ENCODE measurements at places on chromosomes 7 and 10.
A peak's percentile ranks its signal among the peaks of the same experiment; 100 is the strongest.

- no peak for DNase-seq
Measured at GRCh38 chr7:50660040-50660829, 95.0 kb upstream of the DDC start.

DNA sequence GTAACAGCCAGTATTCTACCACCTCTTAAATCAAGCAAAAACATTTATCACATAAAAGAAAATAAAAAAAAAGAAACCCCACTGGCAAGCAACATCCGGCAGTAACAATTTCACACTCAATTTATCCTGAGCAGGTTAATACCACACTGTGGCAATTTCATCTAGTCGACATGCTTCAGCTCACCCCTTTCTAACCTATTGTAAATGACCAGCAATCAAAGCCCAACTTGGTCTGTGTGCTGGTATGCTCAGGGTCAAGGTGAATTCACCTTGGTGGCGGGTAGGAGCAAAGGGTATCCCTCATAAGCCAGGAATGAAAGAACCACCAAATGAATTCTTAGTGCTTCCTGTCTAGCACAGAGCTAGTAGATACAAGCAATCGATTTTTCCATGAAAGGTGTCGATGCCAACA lies 109.1 kb upstream of the AFAP1L2 start:
- DNase-seq, result no peak

GRCh38 chr10:1434202-1434601 lies 303.1 kb downstream of the ADARB2 start:
- no peak for DNase-seq

DNA sequence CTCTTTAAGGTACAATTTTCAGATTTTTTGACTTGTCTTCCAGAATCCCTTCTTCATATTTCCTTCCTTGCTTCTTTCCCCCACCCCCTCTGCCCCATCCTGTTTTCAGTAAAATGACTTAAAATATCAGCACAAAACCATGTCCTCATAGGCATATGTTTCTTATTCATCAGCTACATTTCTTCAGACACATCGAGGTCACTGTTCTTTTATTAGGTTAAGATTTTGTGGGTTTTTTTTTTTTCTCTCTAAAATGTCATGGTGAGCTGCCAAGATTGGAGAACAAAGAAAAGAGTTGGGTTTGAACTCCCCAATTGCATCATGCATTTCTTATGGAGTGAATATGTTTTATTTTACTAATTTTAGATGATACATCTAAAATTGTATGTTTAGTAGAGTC lies 35.8 kb downstream of the LAMB4 start:
- peak; percentile 76 for DNase-seq

- DNase-seq, result no peak
Measured at GRCh38 chr10:31866118-31866670, 62.4 kb downstream of the ARHGAP12 start.

- DNase-seq, result peak; percentile 5
Measured at GRCh38 chr10:78914502-78915189, 154.1 kb upstream of the ZMIZ1 start.

GRCh38 chr7:66015440-66016130 lies 33.6 kb upstream of the GUSB start:
- DNase-seq, result no peak

- DNase-seq, result no peak
Measured at GRCh38 chr10:3755440-3756359, 29.3 kb downstream of the KLF6 start.
